ENCODE measurements at places on chromosomes 5 and 9. TPM values are rescaled to one million over a fixed set of nuclear protein-coding genes. Genes with fewer than 3 reads are reported as not detected.

Gene RETREG1
- total RNA-seq = 2.7 TPM

Gene ADAMTS13
- total RNA-seq = 1.2 TPM

Gene ALDH1A1
- total RNA-seq = 0.20 TPM

Gene PROP1
- total RNA-seq = not detected

Gene PGM5
- 4.0 TPM for total RNA-seq

Gene EIF4E1B
- not detected for total RNA-seq

Gene IL9
- total RNA-seq = not detected

Gene NLN
- total RNA-seq = 34.9 TPM

Gene CPLANE1
- total RNA-seq = 30.5 TPM

Gene WDR38
- not detected for total RNA-seq
